ENCODE measurements at places on chromosomes 2 and 18. TPM values are rescaled to one million over a fixed set of nuclear protein-coding genes. Genes with fewer than 3 reads are reported as not detected.

Gene STPG4
- 1.8 TPM for total RNA-seq

DNA sequence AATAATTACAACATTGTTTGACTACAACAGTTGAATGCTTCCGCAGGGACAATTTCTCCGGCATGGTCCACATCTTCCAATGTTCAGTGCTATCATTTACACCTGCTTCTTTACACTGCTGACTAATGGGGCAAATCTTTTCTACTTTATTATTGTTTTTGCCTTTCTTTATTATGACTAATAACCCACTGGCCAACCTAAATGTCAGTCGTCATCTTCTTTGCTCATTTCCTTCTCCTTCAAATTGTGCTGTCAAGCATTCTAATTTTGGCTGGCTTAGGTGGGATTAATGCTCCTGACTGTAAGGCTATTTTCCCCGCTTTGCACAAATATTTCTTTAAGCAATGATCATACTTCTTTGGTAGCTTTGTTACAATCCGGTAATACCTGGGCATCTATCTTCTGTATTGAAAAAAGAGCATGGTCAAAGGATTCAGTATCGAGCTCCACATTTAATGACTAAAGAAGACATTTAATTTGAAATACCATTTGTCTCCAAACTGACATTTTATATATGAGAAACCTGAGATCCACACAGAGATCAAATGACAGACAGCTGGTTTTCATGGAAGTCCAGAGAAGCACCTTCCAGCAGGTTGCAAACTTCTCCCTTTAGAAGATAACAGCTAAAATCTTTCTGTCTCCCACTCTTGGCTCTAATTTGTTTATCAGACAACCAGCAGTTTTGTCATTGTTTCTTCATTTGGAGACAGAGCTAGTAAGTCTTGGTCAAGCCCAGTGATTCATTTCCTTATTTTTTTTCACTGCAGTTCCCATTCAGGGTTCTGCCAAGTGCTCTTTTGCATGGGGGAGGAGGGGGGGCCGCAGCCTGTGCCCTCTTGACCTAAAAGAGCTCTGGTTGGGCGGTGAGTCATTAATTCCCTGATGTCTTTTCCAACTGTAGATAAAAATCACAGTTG lies 132.9 kb downstream of the SOCS6 start:
- H3K4me3 ChIP-seq = no peak overlapping the region
- H3K27ac ChIP-seq = no peak overlapping the region
- no peak for DNase-seq
- no peaks in the 10 kb centered on the region for H3K27me3 ChIP-seq
- no peaks in the 10 kb centered on the region for H3K36me3 ChIP-seq

- H3K4me3 ChIP-seq = no peak overlapping the region
- DNase-seq = no peak
- peaks cover 48% of the 10 kb centered on the region for H3K27me3 ChIP-seq
- H3K4me1 ChIP-seq = peaks cover 18% of the 10 kb centered on the region
Observed at GRCh38 chr18:57150828-57151227, 3.9 kb downstream of the BOD1L2 start.

- no peaks in the 10 kb centered on the region for H3K27me3 ChIP-seq
- no peak overlapping the region for H3K4me3 ChIP-seq
- H3K4me1 ChIP-seq = no peaks in the 10 kb centered on the region
- no peak overlapping the region for H3K27ac ChIP-seq
- H3K36me3 ChIP-seq = no peaks in the 10 kb centered on the region
- no peak for DNase-seq
Observed at GRCh38 chr2:169462896-169463695, 16.2 kb upstream of the BBS5 start.

Gene CNDP1
- 0.52 TPM for total RNA-seq

Gene INPP5D
- total RNA-seq = 209 TPM

- H3K36me3 ChIP-seq = peaks cover 20% of the 10 kb centered on the region
- H3K27me3 ChIP-seq = no peaks in the 10 kb centered on the region
- DNase-seq = no peak
- no peak overlapping the region for H3K27ac ChIP-seq
Observed at GRCh38 chr2:102806250-102806837, 44.5 kb downstream of the TMEM182 start.

Gene POMC
- 3.1 TPM for total RNA-seq

DNA sequence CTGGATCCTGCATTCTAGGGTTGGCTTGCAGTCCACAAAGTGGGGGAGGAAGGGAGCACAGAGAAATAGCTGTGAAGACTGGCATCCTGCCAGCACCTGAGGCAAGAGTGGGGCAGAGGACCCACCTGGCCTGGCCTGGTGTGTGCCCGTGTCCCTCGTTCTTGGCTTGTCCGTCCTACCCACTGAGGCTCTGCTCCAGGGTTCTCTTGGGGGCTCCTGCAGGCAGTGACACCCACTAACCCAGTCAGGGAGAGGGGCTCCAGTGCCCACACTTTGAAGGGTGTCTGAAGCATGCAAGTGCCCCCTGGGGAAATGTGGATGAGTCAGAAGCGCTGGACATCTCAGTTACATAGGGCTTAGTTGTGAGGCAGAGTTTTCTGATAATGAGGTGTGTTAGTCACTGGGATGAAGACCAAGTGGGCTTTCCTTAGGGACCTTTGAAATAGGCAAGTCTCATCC lies 79.4 kb downstream of the SLC4A3 start:
- H3K27me3 ChIP-seq = no peaks in the 10 kb centered on the region
- no peaks in the 10 kb centered on the region for H3K36me3 ChIP-seq
- no peak overlapping the region for H3K27ac ChIP-seq
- no peaks in the 10 kb centered on the region for H3K4me1 ChIP-seq
- DNase-seq = no peak

- no peak overlapping the region for H3K27ac ChIP-seq
- H3K36me3 ChIP-seq = no peaks in the 10 kb centered on the region
- H3K4me1 ChIP-seq = peaks cover 10% of the 10 kb centered on the region
Observed at GRCh38 chr2:108560241-108560811, 26.1 kb downstream of the LIMS1 start.

Gene GRHL1
- total RNA-seq = 1.6 TPM

GRCh38 chr2:237223201-237223861 lies 137.6 kb downstream of the COPS8 start:
- H3K27me3 ChIP-seq = peaks cover 8% of the 10 kb centered on the region
- no peak overlapping the region for H3K27ac ChIP-seq
- H3K4me3 ChIP-seq = no peak overlapping the region
- no peak for DNase-seq
- no peaks in the 10 kb centered on the region for H3K36me3 ChIP-seq

DNA sequence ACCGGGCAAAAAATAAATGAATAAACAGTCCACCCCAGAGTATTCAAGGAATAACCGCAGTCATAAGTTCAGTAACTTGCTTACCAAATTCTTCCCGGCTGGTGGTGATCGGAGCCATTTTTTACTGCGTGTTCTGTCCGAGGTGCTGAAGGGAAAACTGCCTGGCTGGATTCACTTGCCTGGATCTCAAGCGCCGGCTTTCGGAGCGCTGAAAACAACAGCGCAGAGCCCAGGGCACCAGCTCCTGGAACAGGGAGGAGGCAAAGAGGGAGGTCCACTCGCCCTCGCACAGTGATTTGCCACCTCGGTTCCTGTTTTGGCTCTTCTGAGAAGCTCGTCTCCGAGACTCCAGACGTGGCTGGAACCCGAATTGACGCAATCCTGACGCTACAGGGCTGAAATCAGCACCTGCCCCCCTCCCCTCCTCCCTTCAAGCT lies at the start of gene SYT4:
SYT4 (minus strand) TSS at position 327 of the 437 bp plus-strand sequence; CDS start at position 118, 209 bp downstream.
- no peaks in the 10 kb centered on the region for H3K36me3 ChIP-seq
- DNase-seq = peak; percentile 57
- no peak within 1 kb of the TSS for H3K27ac ChIP-seq
- H3K4me3 ChIP-seq = no peak within 1 kb of the TSS
- no peaks in the 10 kb centered on the region for H3K27me3 ChIP-seq
- no peaks in the 10 kb centered on the region for H3K4me1 ChIP-seq

- peaks cover 12% of the 10 kb centered on the region for H3K4me1 ChIP-seq
- no peak for DNase-seq
- H3K27me3 ChIP-seq = no peaks in the 10 kb centered on the region
- H3K27ac ChIP-seq = no peak overlapping the region
- H3K4me3 ChIP-seq = no peak overlapping the region
- H3K36me3 ChIP-seq = no peaks in the 10 kb centered on the region
Observed at GRCh38 chr2:176934131-176934530, 278.5 kb upstream of the HNRNPA3 start.

DNA sequence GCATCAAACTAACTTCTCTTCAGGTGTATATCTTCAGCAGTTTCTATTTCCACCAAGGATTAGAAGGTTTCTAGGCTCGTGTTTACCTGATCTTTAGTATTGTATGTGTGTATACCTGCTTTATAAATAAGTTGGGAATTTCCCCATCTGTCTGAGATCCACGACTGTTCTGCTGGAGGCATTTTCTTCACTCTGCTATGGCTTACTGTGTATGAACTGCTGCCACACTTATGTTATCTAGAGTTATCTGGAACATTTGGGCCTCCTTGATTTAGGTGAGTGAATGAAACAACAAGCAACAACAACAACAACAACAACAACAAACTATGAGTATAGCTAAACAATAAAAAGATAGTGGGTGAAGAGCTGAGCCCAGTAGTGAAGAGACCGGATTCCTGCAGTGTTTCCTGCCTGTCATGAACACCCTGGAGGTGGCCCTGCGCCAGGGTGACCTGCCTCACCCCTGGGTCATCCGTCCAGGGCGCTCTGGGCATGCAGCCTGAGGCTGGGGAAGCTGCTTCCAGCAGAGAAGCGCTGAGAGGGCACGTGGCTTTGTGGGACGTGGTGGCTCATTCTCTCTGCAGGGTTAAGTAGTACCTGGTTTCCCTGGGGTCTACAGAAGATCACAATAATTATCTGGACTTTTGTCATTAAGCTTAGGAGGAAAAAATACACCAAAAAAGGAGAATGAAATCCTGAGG lies 56.1 kb upstream of the GATA6 start:
- H3K36me3 ChIP-seq = no peaks in the 10 kb centered on the region
- H3K4me1 ChIP-seq = peaks cover 6% of the 10 kb centered on the region
- DNase-seq = peak; percentile 84
- H3K27me3 ChIP-seq = no peaks in the 10 kb centered on the region

Gene CROCC2
- 0.39 TPM for total RNA-seq

Gene TET3
- 19.1 TPM for total RNA-seq

DNA sequence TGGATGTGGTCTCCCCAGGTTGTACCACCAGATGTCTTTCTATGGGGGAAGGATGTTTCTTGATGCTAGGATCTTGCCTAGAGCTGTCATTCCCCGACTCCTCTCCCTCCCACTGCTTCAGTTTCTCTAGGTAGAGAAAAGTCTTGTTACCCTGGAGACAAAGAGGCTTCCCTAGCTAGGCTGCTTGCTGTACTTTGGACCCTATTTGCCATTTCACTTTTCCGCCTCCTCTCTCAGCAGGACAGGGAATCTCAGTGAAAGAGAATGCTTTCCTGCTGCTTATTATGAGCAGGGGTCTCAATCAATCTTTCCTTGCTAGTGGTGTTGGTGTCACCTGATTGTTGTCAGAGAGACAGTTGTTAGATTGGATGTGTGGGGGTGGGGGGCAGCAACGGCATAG lies 818.8 kb upstream of the GYPC start:
- H3K4me1 ChIP-seq = no peaks in the 10 kb centered on the region
- H3K27me3 ChIP-seq = no peaks in the 10 kb centered on the region
- DNase-seq = no peak
- no peak overlapping the region for H3K4me3 ChIP-seq
- H3K27ac ChIP-seq = no peak overlapping the region

GRCh38 chr2:98480598-98480997 lies 35.9 kb downstream of the INPP4A start:
- no peaks in the 10 kb centered on the region for H3K27me3 ChIP-seq
- peak; percentile 57 for DNase-seq
- no peak overlapping the region for H3K4me3 ChIP-seq
- peaks cover 100% of the 10 kb centered on the region for H3K4me1 ChIP-seq

Gene RGPD8
- 17.3 TPM for total RNA-seq

GRCh38 chr2:75595541-75596395 lies 35.0 kb upstream of the EVA1A start:
- H3K27me3 ChIP-seq = no peaks in the 10 kb centered on the region
- H3K4me3 ChIP-seq = no peak overlapping the region
- H3K36me3 ChIP-seq = no peaks in the 10 kb centered on the region
- DNase-seq = no peak

DNA sequence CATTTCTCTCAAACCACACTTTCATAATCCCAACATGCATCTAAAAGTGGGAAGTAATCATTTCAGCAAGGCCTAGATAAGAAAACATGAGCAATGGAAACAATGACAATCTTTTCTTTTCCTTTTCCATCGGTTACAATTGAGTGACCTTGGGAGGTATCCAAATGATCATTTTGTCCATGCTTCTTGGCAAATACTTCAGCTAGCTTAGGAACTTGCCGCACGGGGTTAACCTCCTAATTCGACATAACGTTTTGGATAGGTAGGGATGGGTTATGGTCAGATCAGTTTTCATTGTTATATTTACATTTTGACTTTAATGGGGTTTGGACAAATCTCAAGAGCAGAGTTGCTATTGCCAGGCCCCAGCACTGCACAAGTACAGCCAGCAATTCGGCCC lies 4.6 kb upstream of the PTPRM start:
- no peak for DNase-seq
- H3K4me1 ChIP-seq = peaks cover 12% of the 10 kb centered on the region
- H3K4me3 ChIP-seq = no peak overlapping the region

Gene SERPINB10
- 4.7 TPM for total RNA-seq

Gene SFT2D3
- 8.8 TPM for total RNA-seq

- H3K27me3 ChIP-seq = no peaks in the 10 kb centered on the region
- no peaks in the 10 kb centered on the region for H3K4me1 ChIP-seq
- H3K36me3 ChIP-seq = no peaks in the 10 kb centered on the region
- no peak overlapping the region for H3K4me3 ChIP-seq
Observed at GRCh38 chr2:67445652-67446268, 48.6 kb downstream of the ETAA1 start.

DNA sequence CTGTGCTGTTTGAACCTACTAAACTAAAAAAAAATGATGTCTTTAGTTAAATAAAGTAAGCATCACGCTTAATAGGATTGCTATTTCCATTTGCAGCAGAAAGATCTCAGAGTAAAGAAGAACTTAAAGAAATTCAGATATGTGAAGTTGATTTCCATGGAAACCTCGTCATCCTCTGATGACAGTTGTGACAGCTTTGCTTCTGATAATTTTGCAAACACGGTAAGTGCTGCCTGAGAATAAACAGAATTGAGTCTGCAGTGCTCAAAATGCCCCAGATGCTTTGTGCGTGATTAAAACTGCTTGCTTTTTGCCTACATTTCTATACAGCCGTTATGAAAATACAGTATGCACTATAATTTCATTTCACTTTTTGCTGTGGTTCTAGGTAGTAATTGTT lies 3.9 kb downstream of the CDCA7 start:
- peaks cover 15% of the 10 kb centered on the region for H3K4me1 ChIP-seq
- no peak overlapping the region for H3K27ac ChIP-seq
- no peak overlapping the region for H3K4me3 ChIP-seq
- H3K27me3 ChIP-seq = peaks cover 36% of the 10 kb centered on the region
- no peak for DNase-seq
- no peaks in the 10 kb centered on the region for H3K36me3 ChIP-seq

Gene ALPI
- total RNA-seq = not detected

Gene DPP4
- 19.5 TPM for total RNA-seq

DNA sequence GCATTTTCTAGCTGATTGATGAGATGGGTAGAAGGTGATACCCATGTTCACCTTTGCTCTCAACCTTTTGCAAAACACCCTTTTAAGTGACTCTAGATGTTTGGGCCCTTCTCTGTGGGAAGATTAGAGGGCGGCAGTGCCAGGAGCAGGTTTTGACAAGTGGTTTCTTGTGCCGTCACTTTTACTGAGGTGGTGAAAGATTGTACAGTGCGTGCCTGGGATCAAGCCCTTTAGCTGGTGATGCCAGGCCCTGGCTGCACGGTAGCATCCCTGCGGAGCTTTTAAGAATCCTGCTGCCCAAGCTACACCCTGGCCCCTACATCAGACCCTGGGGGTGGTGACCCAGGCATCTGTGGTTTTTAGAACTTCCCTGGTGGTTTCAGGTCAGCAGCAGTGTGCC lies 29.1 kb downstream of the MTCL1 start:
- no peaks in the 10 kb centered on the region for H3K4me1 ChIP-seq
- no peak for DNase-seq
- H3K4me3 ChIP-seq = no peak overlapping the region
- no peaks in the 10 kb centered on the region for H3K36me3 ChIP-seq

All from spleen (tissue), 13 donors.